ENCODE measurements at places on chromosomes 12 and 14. TPM values are rescaled to one million over a fixed set of nuclear protein-coding genes. Genes with fewer than 3 reads are reported as not detected.

Gene KRT73
- total RNA-seq = not detected

Gene SLC10A1
- not detected for total RNA-seq

Gene ERBB3
- total RNA-seq = 1.9 TPM

Gene CLEC4C
- total RNA-seq = not detected

Gene NXPH4
- total RNA-seq = 1.4 TPM

Gene GDF3
- total RNA-seq = 0.26 TPM

Gene MYH7
- not detected for total RNA-seq

Gene CELA1
- total RNA-seq = not detected

Gene SERPINA10
- total RNA-seq = not detected

Gene KLRG1
- total RNA-seq = 7.7 TPM

Gene PLEKHG3
- total RNA-seq = 35.6 TPM

Gene REC8
- total RNA-seq = 31.5 TPM

Gene SLC24A4
- 0.77 TPM for total RNA-seq

Gene TPH2
- not detected for total RNA-seq

Gene CLEC2B
- 17.1 TPM for total RNA-seq

Gene EMC9
- total RNA-seq = 15.5 TPM

Gene TROAP
- total RNA-seq = not detected

Gene TSPAN19
- not detected for total RNA-seq

Gene SOAT2
- total RNA-seq = not detected

Gene FAM181A
- total RNA-seq = not detected

Gene GALNT8
- total RNA-seq = 1.2 TPM

Gene KRT75
- not detected for total RNA-seq

Gene LUM
- 170 TPM for total RNA-seq

Gene MAP3K9
- total RNA-seq = 0.26 TPM

Gene LHX5
- not detected for total RNA-seq

Gene KRT78
- not detected for total RNA-seq

Gene WNT1
- total RNA-seq = not detected

Gene ZFHX2
- total RNA-seq = 3.1 TPM

Gene FOXN3
- total RNA-seq = 136 TPM

Gene MANSC4
- total RNA-seq = not detected

Gene MIPOL1
- total RNA-seq = 7.2 TPM

Gene PTMS
- total RNA-seq = 161 TPM

Gene PMEL
- total RNA-seq = 0.64 TPM

Gene TCL1B
- total RNA-seq = not detected

Gene FIGNL2
- 1.3 TPM for total RNA-seq

Gene GNB3
- total RNA-seq = 1.2 TPM

Gene RAN
- total RNA-seq = 472 TPM

Gene FBXO21
- 17.4 TPM for total RNA-seq

Gene VRK1
- 9.0 TPM for total RNA-seq

Gene SENP1
- total RNA-seq = 14.5 TPM

Measured in mesenteric fat pad (tissue), 1 donor.